GM23248 (cell line): ENCODE measurements at places on chromosomes 7 and 10. TPM values are rescaled to one million over a fixed set of nuclear protein-coding genes. Genes with fewer than 3 reads are reported as not detected.
A peak's percentile ranks its signal among the peaks of the same experiment; 100 is the strongest.

- H3K4me1 ChIP-seq: no peaks in the 10 kb centered on the region
- DNase-seq: no peak
- H3K4me3 ChIP-seq: no peak overlapping the region
- H3K27ac ChIP-seq: no peak overlapping the region
Measured at GRCh38 chr7:124088590-124088989, 55.7 kb upstream of the TMEM229A start.

DNA sequence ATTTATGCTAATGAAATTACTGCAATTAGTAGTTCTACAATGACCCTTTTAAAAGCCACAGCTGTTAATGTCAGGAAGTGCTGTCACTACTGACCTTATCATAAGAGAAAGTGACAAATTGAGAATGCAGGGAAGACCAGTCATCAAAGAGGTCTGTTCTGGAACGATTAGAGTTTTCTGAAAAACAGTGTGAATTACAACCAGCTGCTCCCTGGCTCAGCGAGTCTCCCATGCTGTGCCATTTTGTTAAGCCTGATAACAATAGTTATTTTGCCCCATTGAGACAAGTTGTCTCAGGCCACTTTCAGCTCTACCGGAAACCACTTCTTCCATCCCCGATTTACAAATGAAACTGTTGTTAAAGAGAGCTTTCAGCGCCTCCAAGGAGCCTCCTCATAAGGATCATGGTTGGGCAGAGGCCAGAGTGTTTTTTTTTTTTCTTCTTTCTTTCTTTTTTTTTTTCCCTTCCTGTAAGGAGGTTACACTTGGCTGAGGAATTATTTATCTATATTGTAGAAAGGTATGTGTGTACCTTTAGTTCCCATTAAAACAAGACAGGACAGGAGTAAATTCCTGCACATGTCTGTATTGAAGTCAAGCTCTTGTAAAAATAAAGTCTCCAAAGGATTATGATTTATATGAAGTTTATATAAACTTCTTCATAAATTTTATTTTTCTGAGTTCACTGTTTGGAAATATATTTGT lies 173.6 kb downstream of the CDCA7L start:
- peak; percentile 3 for DNase-seq
- peaks cover 4% of the 10 kb centered on the region; the same call in 1 of the 2 replicates for H3K4me1 ChIP-seq
- H3K36me3 ChIP-seq: no peaks in the 10 kb centered on the region
- H3K4me3 ChIP-seq: no peak overlapping the region
- H3K27ac ChIP-seq: no peak overlapping the region
- peaks cover 22% of the 10 kb centered on the region for H3K27me3 ChIP-seq

DNA sequence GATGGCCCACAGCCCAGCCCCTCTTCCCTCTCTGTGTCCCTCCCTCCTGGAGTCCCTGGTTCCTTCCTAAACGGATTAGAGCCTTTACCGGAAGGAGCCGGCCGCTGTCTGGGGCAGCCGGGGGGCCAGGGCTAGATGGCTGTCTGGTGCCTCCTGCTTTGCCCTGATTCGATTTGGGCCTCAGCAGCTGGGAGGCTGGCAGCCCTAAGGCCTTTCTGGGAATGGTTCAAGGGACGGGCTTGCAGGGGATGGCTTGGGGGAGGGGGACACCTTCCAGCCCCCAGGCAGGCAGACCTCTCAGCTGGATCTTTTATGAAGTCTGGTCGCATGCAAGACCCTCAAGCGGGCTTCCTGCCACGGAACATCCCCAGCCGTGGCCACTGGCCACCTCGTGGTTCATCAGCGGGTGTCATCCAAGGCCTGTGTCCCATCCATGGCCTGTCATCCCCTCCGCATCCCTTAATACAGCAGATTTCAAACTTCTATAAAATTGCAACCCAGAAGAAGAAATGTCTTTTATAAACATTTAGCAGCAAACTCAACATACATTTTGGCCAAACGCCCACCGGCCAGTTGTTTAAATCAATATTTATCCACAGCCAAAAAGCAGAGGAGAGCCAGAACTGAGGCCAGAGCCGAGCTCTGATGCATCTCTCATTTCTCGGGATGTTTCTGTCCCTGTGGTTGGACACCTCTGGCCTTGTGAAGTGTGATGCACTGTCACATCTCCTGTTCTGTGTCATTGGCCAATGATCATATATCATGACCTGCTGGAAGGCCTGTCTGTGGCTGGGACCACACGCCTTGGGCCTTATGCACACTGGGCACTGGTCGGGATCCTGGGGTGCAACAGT lies 52.0 kb downstream of the GTF2IRD1 start:
- H3K4me3 ChIP-seq: no peak overlapping the region
- H3K36me3 ChIP-seq: no peaks in the 10 kb centered on the region
- H3K4me1 ChIP-seq: no peaks in the 10 kb centered on the region
- no peaks in the 10 kb centered on the region for H3K27me3 ChIP-seq

GRCh38 chr10:865924-866576 lies 65.5 kb downstream of the LARP4B start:
- H3K4me1 ChIP-seq: peaks cover 8% of the 10 kb centered on the region; the same call in 1 of the 2 replicates
- no peak overlapping the region for H3K4me3 ChIP-seq
- no peaks in the 10 kb centered on the region for H3K27me3 ChIP-seq
- no peak overlapping the region for H3K27ac ChIP-seq
- H3K36me3 ChIP-seq: peaks cover 12% of the 10 kb centered on the region; the same call in 1 of the 2 replicates

GRCh38 chr7:151017953-151018420 lies 6.3 kb downstream of the ATG9B start:
- DNase-seq: peak; percentile 73
- no peak overlapping the region for H3K27ac ChIP-seq
- peak overlapping the region; percentile 38 for H3K4me3 ChIP-seq
- H3K36me3 ChIP-seq: no peaks in the 10 kb centered on the region
- H3K27me3 ChIP-seq: peaks cover 19% of the 10 kb centered on the region

GRCh38 chr7:137878333-137878961 lies 31.7 kb upstream of the DGKI start:
- peak; percentile 33 for DNase-seq
- H3K27ac ChIP-seq: peak overlapping the region; percentile 94
- H3K4me1 ChIP-seq: peaks cover 77% of the 10 kb centered on the region
- no peak overlapping the region for H3K4me3 ChIP-seq
- peaks cover 63% of the 10 kb centered on the region for H3K36me3 ChIP-seq

The LIPF gene
- not detected in 2 replicates for polyA plus RNA-seq

GRCh38 chr7:131190581-131190980 lies 137.1 kb upstream of the MKLN1 start:
- H3K27ac ChIP-seq: 0 out of 2 replicates have a peak overlapping the region, but pooled peaks have one; percentile 10
- H3K36me3 ChIP-seq: no peaks in the 10 kb centered on the region
- peaks cover 25% of the 10 kb centered on the region for H3K4me1 ChIP-seq
- no peak for DNase-seq
- H3K27me3 ChIP-seq: no peaks in the 10 kb centered on the region

DNA sequence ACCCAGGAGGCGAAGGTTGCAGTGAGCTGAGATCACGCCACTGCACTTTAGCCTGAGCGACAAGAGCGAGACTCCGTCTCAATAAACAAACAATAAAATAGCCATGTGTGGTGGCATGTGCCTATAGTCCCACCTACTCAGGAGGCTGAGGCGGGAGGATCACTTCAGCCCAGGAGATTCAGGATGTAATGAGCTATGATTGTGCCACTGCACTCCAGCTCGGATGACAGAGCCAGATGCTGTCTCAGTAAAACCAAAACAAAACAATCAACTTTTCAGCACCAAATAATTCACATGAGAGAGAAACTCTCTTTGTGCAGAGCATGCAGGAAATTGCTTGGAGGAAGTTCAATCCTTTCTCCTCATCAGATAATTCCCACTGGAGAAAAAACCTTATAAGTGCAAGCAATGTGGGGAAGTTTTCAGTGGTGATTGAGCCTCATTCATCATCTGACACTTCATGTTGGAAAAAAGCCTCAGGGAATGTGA lies 13.4 kb upstream of the FIS1 start:
- no peak overlapping the region for H3K4me3 ChIP-seq
- H3K36me3 ChIP-seq: no peaks in the 10 kb centered on the region
- H3K4me1 ChIP-seq: no peaks in the 10 kb centered on the region
- H3K27me3 ChIP-seq: peaks cover 3% of the 10 kb centered on the region; the same call in 1 of the 2 replicates

DNA sequence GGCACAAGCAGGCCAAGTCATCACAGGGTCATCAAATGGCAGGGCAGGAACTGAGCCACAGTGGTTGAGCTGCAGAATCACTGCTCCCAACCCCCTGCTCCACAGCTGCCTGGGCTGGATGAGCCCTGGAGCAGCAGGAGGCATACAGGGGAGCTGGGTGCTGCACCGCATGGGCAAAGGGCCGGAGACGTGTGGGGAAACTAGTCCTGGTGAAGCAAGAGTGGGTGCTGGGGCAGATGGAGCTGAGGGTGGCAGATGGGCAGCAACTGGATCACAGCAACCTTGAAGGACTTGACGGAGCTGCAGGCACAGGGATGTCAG lies 16.0 kb upstream of the VOPP1 start:
- no peak overlapping the region for H3K4me3 ChIP-seq
- H3K36me3 ChIP-seq: no peaks in the 10 kb centered on the region
- H3K27ac ChIP-seq: no peak overlapping the region

The NODAL gene
- polyA plus RNA-seq: not detected in 2 replicates

GRCh38 chr7:108307595-108307994 lies 148.6 kb downstream of the NRCAM start:
- no peak overlapping the region for H3K4me3 ChIP-seq
- H3K27ac ChIP-seq: no peak overlapping the region
- no peaks in the 10 kb centered on the region for H3K27me3 ChIP-seq
- peaks cover 46% of the 10 kb centered on the region for H3K4me1 ChIP-seq
- no peak for DNase-seq

DNA sequence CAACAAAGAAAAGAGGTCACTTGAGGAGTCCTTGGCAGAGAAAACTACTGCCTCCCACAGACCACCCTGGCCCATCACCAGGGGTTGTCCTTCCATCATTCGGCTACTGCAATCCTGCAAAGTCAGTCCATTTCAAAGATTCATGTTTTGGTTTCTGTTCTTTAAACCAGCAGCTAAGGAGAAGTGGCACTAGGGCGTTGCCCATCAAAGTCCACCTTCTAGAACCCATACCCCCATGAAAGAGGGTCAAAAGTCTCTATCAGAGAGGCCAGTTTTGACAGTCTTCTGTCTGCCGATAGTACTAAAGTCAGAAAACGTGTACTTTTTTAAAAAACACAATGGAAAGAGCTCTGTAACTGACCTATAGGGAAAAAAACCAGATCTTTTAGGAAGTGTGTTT lies 14.4 kb downstream of the CCDC6 start:
- no peak for DNase-seq
- peaks cover 13% of the 10 kb centered on the region for H3K4me1 ChIP-seq
- no peak overlapping the region for H3K27ac ChIP-seq
- no peaks in the 10 kb centered on the region for H3K36me3 ChIP-seq
- no peak overlapping the region for H3K4me3 ChIP-seq

GRCh38 chr7:151752816-151753595 lies 123.9 kb downstream of the PRKAG2 start:
- no peaks in the 10 kb centered on the region for H3K36me3 ChIP-seq
- H3K4me3 ChIP-seq: no peak overlapping the region
- H3K27ac ChIP-seq: no peak overlapping the region
- DNase-seq: no peak
- peaks cover 24% of the 10 kb centered on the region for H3K4me1 ChIP-seq

- no peak overlapping the region for H3K4me3 ChIP-seq
- no peak for DNase-seq
- no peaks in the 10 kb centered on the region for H3K36me3 ChIP-seq
- 0 out of 2 replicates have a peak, but pooled peaks cover 4% of the 10 kb centered on the region for H3K27me3 ChIP-seq
- no peak overlapping the region for H3K27ac ChIP-seq
Measured at GRCh38 chr7:69968969-69969556, 370.8 kb downstream of the AUTS2 start.

- H3K36me3 ChIP-seq: no peaks in the 10 kb centered on the region
- H3K4me3 ChIP-seq: no peak overlapping the region
- no peak overlapping the region for H3K27ac ChIP-seq
- no peaks in the 10 kb centered on the region for H3K27me3 ChIP-seq
- H3K4me1 ChIP-seq: peaks cover 18% of the 10 kb centered on the region
- DNase-seq: peak; percentile 47
Measured at GRCh38 chr10:110456523-110457091, 41.1 kb upstream of the DUSP5 start.

The HELLS gene
- 14.2 and 20.3 TPM in 2 replicates for polyA plus RNA-seq

DNA sequence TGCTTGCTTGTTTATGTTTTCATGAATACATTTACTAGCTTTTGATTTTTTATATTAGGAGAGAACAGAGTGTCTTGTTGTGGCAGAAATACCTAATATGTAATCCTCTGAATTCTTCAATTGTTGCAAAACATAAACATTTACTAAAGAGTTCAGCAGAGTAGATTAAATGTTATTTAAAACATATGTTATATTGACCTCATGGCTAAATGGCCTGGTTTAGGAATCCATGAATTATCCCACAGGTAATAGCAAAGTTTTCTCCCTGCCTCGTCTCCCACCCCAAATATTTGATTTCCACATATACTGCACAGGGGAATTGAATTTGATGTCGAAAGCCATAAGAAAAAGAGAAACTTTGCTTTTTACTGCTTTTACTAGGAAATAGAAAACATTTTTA lies 111.8 kb downstream of the ADK start:
- no peaks in the 10 kb centered on the region for H3K36me3 ChIP-seq
- H3K27ac ChIP-seq: no peak overlapping the region
- no peaks in the 10 kb centered on the region for H3K27me3 ChIP-seq
- no peak for DNase-seq
- H3K4me1 ChIP-seq: no peaks in the 10 kb centered on the region

DNA sequence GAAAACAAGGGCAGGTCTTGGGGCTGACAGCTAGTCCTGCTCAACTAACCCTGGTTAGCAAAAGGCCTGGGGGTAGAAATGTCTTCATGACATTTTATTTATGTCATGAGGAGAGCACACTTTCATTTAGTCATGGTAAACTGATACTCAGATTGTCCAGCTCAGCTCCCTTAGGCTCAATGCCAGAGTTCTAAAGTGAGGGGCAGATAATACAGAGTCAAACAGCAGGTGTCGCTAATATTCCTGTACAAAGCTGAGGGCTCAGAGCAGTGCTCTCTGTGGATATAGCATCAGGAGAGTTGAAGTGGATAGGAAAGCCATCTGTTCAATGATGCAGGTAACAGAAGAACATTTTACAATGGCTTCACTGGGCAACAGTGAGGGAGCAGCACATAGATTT lies 26.8 kb upstream of the CALCR start:
- peaks cover 3% of the 10 kb centered on the region for H3K27me3 ChIP-seq
- H3K4me3 ChIP-seq: no peak overlapping the region
- H3K4me1 ChIP-seq: no peaks in the 10 kb centered on the region
- no peak overlapping the region for H3K27ac ChIP-seq
- DNase-seq: peak; percentile 2

DNA sequence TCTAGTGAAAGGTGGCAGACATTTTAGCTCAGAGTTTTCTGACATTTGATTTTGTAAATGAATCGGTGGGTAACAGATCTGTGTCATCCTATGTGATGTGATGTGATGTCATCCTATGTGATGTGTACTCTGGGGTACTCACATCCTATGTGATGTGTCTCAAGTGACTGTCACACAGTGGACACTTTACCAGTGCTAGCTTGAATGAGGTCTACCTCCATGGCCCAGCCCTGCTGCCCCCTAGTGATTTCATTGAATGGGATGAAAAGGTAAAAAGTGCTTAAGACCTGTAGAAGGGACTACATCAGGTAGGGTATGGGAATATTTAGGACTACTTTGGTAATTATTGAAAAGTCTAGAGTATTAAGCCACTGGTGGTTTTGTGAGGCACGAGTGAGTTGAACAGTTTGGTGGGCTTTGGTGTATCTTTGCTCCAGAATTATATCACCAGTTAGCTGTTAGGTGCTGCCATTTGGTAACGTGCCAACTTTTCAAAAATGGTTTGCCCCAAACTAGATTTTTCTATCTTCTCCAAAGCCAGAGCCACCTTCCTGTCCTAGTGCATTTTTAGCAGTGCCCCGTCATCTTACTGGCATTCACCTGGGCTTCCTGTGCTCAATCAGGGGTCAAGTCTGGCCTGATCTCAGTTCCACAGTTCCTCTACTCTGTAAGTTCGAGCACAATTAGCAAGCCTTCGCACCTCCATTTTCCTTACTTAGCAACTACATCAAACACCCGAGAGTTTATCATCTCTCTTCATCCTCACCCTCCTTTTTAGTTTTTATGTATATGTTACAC lies 9.7 kb downstream of the EIF4H start:
- peak overlapping the region; percentile 34; the same call in 1 of the 2 replicates for H3K27ac ChIP-seq
- peak; percentile 33 for DNase-seq
- H3K27me3 ChIP-seq: no peaks in the 10 kb centered on the region
- peaks cover 5% of the 10 kb centered on the region; the same call in 1 of the 2 replicates for H3K36me3 ChIP-seq
- H3K4me1 ChIP-seq: peaks cover 71% of the 10 kb centered on the region
- H3K4me3 ChIP-seq: no peak overlapping the region
